ENCODE measurements at places on chromosomes 4 and X.

DNA sequence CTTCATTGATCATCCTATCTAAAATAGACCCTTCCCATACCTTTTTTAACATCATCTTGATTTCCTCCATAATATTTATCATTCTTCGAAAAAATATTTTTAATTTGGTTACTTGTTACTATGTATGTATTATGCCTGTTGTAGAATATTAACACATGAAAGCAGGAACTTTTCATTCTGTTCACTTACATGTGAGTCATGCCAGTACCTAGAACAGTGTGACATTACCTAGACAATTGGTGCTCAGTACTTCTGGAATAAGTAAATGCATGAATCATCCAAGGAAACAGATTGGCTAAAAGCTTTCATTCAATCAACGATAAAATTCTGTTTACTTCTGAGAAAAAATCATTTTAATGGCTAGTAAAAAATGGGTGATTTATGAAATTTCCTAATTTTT, 76.4 kb downstream of the CXXC4 start:
- no peak for DNase-seq
- no peaks in the 10 kb centered on the region for H3K4me1 ChIP-seq
- no peak overlapping the region for H3K27ac ChIP-seq

- no peak overlapping the region for H3K4me3 ChIP-seq
- no peaks in the 10 kb centered on the region for H3K4me1 ChIP-seq
- no peak for DNase-seq
- H3K27ac ChIP-seq, result no peak overlapping the region
- H3K36me3 ChIP-seq, result no peaks in the 10 kb centered on the region
- no peaks in the 10 kb centered on the region for H3K27me3 ChIP-seq
Observed at GRCh38 chrX:36577006-36577405, 431.2 kb upstream of the FAM47C start.

DNA sequence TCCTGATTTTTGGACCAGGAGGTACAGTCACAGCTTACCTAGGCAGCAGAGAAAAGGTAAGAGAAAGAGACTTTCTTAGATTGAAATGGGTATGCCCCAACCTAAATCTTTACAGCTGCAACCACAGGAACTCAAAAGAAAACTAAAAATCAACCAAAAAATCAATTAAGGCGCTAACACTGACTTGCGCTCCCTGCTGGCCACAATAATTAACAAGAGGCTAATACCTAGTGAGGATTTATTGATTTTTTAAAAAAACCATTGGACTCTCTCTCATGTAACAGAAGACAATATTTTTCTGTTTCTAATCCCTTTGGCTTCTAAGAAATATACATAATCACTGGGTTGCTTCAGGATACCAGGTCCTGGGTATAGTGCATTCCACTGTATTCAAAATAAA, 153.9 kb upstream of the TENM3 start:
- no peaks in the 10 kb centered on the region for H3K36me3 ChIP-seq
- no peak for DNase-seq
- no peak overlapping the region for H3K4me3 ChIP-seq
- H3K27ac ChIP-seq, result no peak overlapping the region
- H3K27me3 ChIP-seq, result no peaks in the 10 kb centered on the region
- no peaks in the 10 kb centered on the region for H3K4me1 ChIP-seq

- DNase-seq, result no peak
- no peak overlapping the region for H3K4me3 ChIP-seq
- H3K4me1 ChIP-seq, result no peaks in the 10 kb centered on the region
- H3K36me3 ChIP-seq, result no peaks in the 10 kb centered on the region
- no peak overlapping the region for H3K27ac ChIP-seq
Observed at GRCh38 chr4:41647383-41647782, 101.1 kb downstream of the PHOX2B start.

- H3K4me3 ChIP-seq, result no peak overlapping the region
- H3K27ac ChIP-seq, result no peak overlapping the region
- no peaks in the 10 kb centered on the region for H3K36me3 ChIP-seq
- DNase-seq, result no peak
- H3K27me3 ChIP-seq, result no peaks in the 10 kb centered on the region
- no peaks in the 10 kb centered on the region for H3K4me1 ChIP-seq
Observed at GRCh38 chr4:32032136-32032672, 1312.0 kb downstream of the PCDH7 start.

- H3K4me3 ChIP-seq, result no peak overlapping the region
- peak; percentile 25 for DNase-seq
- H3K4me1 ChIP-seq, result no peaks in the 10 kb centered on the region
- H3K27ac ChIP-seq, result no peak overlapping the region
- H3K27me3 ChIP-seq, result peaks cover 17% of the 10 kb centered on the region
- H3K36me3 ChIP-seq, result no peaks in the 10 kb centered on the region
Observed at GRCh38 chrX:130393451-130394074, 8.1 kb upstream of the GPR119 start.

DNA sequence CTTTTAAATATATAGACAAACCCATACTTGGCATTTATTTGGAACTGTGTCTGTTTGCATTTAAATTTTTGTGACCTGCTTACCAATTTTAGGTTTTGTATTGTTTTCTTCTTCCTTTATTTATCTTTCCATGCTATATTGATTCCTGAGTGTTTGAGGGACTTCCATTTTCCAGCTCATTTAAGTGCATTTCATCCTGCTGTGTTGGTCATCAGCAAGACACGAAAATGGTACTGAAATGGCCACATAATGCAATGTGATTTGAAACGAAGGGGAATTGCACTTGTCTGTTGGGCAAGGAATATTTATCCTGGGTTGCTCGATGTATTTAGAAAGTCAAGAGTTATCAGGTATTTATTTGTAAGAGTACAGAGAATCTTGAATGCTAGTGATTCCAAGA, 524.3 kb upstream of the MAGEB2 start:
- H3K4me3 ChIP-seq, result no peak overlapping the region
- no peak for DNase-seq
- H3K36me3 ChIP-seq, result no peaks in the 10 kb centered on the region
- no peak overlapping the region for H3K27ac ChIP-seq
- no peaks in the 10 kb centered on the region for H3K27me3 ChIP-seq

DNA sequence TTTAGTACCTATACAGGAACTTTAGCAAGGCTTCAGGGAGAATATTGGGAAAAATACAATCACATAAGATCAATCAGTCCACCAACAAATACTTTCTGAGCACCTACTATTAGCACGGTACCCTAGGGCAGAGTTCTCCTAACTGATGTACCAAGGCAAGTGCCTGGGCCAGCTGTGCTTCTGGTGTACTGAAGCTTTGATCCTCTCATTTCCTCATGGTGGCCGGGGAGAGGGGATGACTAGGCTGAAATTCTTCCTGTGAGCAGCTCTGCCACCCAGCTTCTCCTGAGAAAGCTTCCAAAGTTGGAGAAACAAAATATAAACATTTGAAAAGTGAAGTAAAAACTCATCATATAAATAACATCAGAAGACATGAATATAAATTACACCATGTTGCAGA, 49.3 kb upstream of the ATOH1 start:
- no peaks in the 10 kb centered on the region for H3K27me3 ChIP-seq
- H3K36me3 ChIP-seq, result no peaks in the 10 kb centered on the region
- no peaks in the 10 kb centered on the region for H3K4me1 ChIP-seq
- no peak overlapping the region for H3K27ac ChIP-seq
- no peak overlapping the region for H3K4me3 ChIP-seq

GRCh38 chr4:825063-825970, 612 bp downstream of the CPLX1 start:
- no peak overlapping the region for H3K4me3 ChIP-seq
- no peak overlapping the region for H3K27ac ChIP-seq
- peak; percentile 58 for DNase-seq
- no peaks in the 10 kb centered on the region for H3K36me3 ChIP-seq
- H3K4me1 ChIP-seq, result no peaks in the 10 kb centered on the region

DNA sequence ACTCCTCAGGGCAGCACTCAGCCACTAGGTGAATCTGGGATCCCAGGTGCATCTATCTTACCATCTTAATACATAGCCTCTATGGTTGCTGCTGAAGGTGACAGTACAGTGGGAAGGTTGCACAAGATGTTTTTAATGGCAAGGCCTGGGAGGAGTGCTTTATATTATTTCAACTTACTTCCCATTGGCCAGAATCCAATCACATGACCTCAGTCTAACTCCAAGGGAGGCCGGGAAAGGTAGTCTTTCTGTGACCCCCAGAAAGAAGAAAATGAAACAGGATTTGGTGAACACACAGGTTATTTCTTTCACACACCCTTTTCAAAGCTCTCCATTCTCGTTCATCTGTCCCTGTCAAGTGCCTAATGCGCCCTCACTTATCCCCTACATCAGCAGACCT, 189.1 kb upstream of the ATP6AP2 start:
- no peak overlapping the region for H3K27ac ChIP-seq
- H3K4me3 ChIP-seq, result no peak overlapping the region
- no peaks in the 10 kb centered on the region for H3K36me3 ChIP-seq
- DNase-seq, result no peak

- H3K27me3 ChIP-seq, result no peaks in the 10 kb centered on the region
- no peaks in the 10 kb centered on the region for H3K36me3 ChIP-seq
- H3K4me3 ChIP-seq, result no peak overlapping the region
- H3K27ac ChIP-seq, result no peak overlapping the region
- no peak for DNase-seq
- H3K4me1 ChIP-seq, result no peaks in the 10 kb centered on the region
Observed at GRCh38 chr4:144338148-144338547, 197.6 kb upstream of the GYPA start.

DNA sequence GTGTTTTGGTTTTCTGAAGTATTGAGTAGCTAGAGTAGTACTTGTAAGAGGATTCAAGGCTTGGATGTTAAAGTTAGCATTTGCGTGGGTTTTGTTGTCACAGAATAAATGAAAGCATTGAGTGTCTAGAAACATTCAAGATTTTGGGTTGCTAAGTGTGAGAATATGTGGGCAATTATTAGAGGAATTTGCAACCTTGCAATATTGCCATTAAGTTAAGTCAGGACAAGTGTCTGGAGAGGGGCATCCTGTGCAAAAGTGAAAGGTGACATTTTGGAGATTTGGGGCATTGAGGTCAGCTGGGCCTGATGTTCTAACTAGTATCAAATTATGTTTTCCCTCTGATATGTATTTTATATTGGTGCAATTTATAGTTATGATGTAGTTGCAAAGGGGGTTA, 533.9 kb upstream of the GRID2 start:
- no peaks in the 10 kb centered on the region for H3K4me1 ChIP-seq
- no peaks in the 10 kb centered on the region for H3K27me3 ChIP-seq
- H3K36me3 ChIP-seq, result no peaks in the 10 kb centered on the region
- DNase-seq, result no peak

DNA sequence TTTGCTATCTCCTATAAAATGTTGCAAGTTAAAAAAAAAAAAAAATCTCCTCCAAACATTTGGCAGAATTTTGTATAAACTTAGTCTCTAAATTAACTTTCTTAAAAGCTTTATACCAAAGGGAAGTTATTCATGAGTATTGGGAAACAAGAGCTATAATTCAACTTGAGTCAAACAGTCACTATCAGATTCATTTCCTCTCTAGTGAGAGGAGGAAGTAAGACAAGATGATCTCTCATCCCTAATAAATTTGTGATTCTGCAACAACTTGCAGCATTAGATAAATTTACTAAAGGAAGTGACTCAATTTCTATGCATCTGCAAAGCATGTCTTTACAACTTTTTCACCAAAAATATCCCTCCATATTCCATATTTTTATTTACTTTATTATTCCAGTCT, 135.4 kb upstream of the GNPDA2 start:
- H3K27ac ChIP-seq, result no peak overlapping the region
- DNase-seq, result no peak
- no peaks in the 10 kb centered on the region for H3K4me1 ChIP-seq

- H3K36me3 ChIP-seq, result no peaks in the 10 kb centered on the region
- no peak overlapping the region for H3K4me3 ChIP-seq
- no peak for DNase-seq
- H3K4me1 ChIP-seq, result no peaks in the 10 kb centered on the region
- H3K27me3 ChIP-seq, result no peaks in the 10 kb centered on the region
- no peak overlapping the region for H3K27ac ChIP-seq
Observed at GRCh38 chr4:154939851-154940250, 158.8 kb downstream of the RBM46 start.

DNA sequence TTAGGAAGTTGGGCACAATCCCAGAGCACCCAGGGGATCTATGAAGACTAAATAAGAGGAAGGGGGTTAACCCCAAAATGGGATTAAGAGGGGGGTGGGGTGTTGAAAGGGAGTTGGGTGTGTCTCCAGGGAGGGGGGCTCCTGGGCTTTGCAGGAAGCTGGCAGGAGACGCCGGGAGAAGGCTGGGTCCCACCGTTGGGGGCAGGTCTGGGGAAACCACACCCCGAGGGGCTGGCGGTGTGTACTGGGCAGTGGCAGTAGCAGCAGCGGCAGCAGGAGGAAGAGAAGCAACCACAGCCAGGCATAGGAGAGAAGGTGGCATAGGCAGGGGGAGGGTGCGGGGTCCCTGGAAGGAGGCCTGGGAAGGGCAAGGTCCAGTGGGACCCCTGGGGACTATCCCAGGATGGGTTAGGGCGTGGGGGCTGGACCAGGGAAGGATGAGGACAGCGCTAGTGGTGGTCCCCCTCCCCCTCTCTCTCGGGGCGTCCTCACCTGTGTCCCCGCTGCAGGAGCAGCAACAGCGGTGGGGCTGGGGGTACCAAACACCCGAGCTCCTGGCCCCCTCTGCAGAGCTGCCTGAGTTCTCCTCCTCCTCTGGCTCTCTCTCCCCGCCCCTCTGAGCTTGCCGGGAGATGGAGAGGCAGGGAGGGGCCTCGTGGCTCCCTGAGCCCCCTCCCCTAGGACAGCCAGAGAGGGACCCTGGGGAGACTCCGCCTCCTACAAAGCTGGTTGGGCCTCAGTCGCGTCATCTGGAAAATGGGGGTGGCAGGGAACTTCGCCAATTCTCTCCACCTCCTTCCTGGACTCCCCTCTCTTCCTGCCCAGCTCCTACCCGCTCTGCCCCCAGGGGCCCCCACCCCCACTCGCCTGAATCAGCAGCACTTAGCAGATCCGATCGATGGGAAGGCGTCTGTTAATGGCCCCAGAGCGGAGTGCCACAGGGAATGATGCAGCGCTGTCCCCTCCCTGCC, at the start of gene KCND1:
Gene KCND1 (minus strand): TSS at position 596 of the 971 bp plus-strand sequence. CDS start 1,573 bp downstream, outside the sequence.
- H3K4me3 ChIP-seq, result no peak within 1 kb of the TSS
- H3K36me3 ChIP-seq, result peaks cover 19% of the 10 kb centered on the region
- DNase-seq, result peak; percentile 21

DNA sequence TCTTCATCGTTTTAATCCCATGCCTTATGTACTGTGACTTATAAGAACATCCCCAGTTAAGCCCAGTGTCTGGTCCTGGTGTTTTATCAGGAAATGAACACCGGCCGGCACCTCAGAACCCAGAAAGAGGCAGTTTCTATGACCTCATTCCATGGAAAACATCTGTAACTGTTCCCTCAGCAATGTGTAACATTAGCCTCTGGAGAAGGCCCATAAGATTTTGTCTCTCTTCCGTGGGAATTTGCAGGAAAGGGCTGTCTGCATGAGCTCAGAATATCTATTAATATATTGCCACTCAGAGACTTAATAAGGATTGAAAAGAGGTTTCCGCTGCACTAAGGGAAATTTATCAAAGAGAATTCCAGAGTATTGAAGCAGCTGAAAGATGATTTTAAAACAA, 3.1 kb upstream of the TCEANC start:
- peaks cover 22% of the 10 kb centered on the region for H3K4me1 ChIP-seq
- H3K4me3 ChIP-seq, result no peak overlapping the region
- H3K36me3 ChIP-seq, result peaks cover under 1% of the 10 kb centered on the region
- no peak overlapping the region for H3K27ac ChIP-seq
- no peaks in the 10 kb centered on the region for H3K27me3 ChIP-seq

- no peak for DNase-seq
- H3K36me3 ChIP-seq, result no peaks in the 10 kb centered on the region
- no peaks in the 10 kb centered on the region for H3K27me3 ChIP-seq
- H3K4me1 ChIP-seq, result no peaks in the 10 kb centered on the region
- no peak overlapping the region for H3K27ac ChIP-seq
Observed at GRCh38 chr4:123649645-123650391, 253.2 kb downstream of the SPRY1 start.

All from activated naive CD4-positive, alpha-beta T cell treated with anti-CD3 and anti-CD28 coated beads, Interleukin-2, amount 10 ng/mL, durations not matched to agents 7 days and 5 days (primary cell).